ENCODE measurements at places on chromosomes 11 and 22.

DNA sequence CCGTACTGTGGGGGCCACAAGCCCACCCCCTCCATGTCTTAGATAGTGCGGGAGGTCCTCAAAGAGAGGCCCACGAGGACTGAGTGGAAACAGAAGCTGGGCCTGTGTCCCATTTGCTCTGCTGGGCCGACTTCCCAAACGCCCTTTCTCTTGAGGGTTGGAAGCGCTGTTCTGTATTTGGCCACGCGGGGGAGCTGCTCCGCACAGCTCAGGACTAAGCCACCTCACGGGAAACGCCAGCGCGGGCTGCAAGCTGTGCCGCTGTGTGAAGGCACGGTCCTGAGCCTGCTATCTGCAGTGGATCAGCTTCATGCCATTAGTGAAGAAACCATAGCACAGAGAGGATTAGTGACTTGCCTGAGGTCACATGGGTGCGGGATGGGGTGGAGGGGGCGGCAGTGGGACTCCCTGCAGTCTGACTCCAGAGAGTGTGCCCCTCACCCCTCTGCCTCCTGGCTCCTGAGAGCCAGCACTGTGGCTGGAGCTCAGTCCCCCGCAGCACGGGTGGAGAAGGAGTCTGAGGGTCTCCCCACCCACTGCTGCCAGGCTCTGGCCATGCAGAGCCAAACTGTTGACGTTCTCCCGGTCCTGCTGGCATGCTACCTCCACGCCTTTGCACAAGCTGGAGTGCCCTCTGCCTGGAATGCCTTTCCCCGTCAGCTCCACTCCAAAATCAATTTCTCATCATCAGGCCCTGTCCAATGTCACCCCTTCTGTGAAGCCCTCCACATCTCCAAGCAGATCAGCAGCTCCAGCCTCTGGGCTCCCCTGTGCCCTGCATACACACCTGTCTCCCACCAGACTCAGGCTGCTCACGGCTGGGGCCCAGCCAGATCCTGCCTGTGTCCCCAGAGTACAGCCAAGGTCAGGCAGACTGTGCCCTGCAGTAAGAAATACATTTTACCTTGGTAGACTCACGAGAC, 51.5 kb upstream of the LRRC32 start:
- peak; percentile 79 for DNase-seq
- peaks cover 9% of the 10 kb centered on the region for H3K4me1 ChIP-seq
- H3K36me3 ChIP-seq: no peaks in the 10 kb centered on the region
- no peak overlapping the region for H3K4me3 ChIP-seq
- H3K27me3 ChIP-seq: no peaks in the 10 kb centered on the region

DNA sequence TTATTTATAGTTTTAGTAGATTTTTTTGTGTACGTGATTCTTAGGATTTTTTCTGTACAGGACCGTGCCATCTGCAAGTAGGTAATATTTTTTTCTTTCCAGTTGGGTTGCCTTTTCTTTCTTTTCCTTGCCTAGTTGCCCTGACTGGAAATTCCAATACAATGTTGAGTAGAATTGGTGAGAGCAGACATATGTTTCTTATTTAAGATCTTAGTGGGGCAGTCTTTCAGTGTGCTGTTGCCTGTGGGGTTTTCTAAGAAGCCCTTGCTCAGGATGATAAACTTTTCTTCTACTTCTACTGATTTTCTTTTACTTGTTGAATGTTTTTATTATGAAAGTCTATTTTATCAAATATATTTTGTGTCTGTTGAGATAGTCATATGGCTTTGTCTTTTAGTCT, 33.0 kb downstream of the ATXN10 start:
- no peak overlapping the region for H3K4me3 ChIP-seq
- H3K27me3 ChIP-seq: no peaks in the 10 kb centered on the region
- H3K4me1 ChIP-seq: no peaks in the 10 kb centered on the region
- H3K27ac ChIP-seq: no peak overlapping the region
- peaks cover 20% of the 10 kb centered on the region for H3K36me3 ChIP-seq
- DNase-seq: no peak

DNA sequence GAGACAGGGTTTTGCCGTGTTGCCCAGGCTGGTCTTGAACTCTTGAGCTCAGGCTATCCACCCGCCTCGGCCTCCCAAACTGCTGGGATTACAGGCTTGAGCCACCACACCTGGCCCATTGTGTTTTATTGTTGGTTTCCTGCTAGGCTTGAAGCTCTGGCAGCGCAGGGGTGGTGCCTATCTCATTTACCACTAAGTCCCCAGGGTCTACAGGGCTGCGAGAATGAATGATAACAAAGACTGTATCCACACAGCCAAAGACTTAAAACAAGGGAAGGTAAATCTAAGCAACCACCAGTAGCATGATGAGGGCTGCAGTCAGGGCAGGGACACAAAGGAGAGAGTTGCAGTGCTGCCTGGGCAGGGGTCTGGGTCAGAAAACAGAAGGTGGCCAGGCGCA, 37.3 kb upstream of the XBP1 start:
- DNase-seq: no peak
- H3K36me3 ChIP-seq: no peaks in the 10 kb centered on the region
- H3K4me1 ChIP-seq: no peaks in the 10 kb centered on the region
- no peaks in the 10 kb centered on the region for H3K27me3 ChIP-seq
- H3K27ac ChIP-seq: no peak overlapping the region

DNA sequence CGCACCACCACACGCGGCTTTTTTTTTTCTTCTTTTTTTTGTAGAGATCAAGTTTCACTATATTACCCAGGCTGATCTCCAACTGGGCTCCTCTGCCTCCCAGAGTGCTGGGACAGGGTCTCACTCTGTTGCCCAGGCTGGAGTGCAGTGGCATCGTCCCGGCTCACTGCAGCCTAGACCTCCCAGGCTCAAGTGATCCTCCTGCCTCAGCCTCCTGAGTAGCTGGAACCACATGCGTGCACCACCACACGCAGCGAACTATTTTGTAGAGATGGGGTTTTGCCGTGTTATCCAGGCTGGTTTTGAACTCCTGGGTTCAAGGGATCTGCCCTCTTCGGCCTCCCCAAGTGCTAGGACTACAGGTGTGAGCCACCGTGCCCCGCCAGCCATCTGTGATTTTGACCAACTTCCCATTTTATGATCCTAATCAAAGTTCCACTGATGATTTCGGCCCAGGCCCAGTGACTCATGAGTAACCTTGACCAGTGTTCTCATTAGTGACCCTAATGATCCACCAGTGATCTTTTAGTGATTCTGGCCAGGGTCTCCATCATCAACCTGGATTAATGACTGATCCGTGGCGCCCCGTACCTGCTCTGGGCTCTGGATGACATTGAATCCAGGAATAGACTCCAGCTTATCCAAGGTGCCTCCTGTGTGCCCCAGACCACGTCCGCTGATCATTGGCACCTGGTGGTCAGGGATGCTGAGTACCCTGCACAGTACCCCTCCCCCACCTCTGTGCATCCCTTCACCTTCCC, 1.7 kb downstream of the TYMP start:
- DNase-seq: no peak
- H3K4me1 ChIP-seq: peaks cover 46% of the 10 kb centered on the region
- H3K27ac ChIP-seq: peak overlapping the region; percentile 99
- no peaks in the 10 kb centered on the region for H3K27me3 ChIP-seq

GRCh38 chr11:45815747-45816146, 10.8 kb downstream of the SLC35C1 start:
- no peak overlapping the region for H3K4me3 ChIP-seq
- H3K27ac ChIP-seq: no peak overlapping the region
- no peaks in the 10 kb centered on the region for H3K4me1 ChIP-seq
- H3K36me3 ChIP-seq: peaks cover 10% of the 10 kb centered on the region

Data from upper lobe of left lung (tissue), 6 donors.